Suprapubic skin (tissue), 4 donors: ENCODE measurements at places on chromosomes 3 and 15. TPM values are rescaled to one million over a fixed set of nuclear protein-coding genes. Genes with fewer than 3 reads are reported as not detected.

Gene TRPM1
- total RNA-seq, result 15.2 TPM

Gene UTS2B
- not detected for total RNA-seq

Gene TRAIP
- total RNA-seq, result 3.4 TPM

Gene PTX3
- 2.3 TPM for total RNA-seq

Gene COL6A5
- 0.55 TPM for total RNA-seq

Gene MAGEL2
- total RNA-seq, result not detected

Gene DPPA2
- not detected for total RNA-seq

Gene TMEM266
- total RNA-seq, result 2.1 TPM

Gene MST1
- 22.6 TPM for total RNA-seq

Gene ADGRG7
- not detected for total RNA-seq

Gene DNAH1
- 6.8 TPM for total RNA-seq

Gene ROBO2
- total RNA-seq, result 6.7 TPM

Gene SPATA12
- not detected for total RNA-seq

Gene RAD51
- 0.73 TPM for total RNA-seq

Gene CPNE9
- 0.86 TPM for total RNA-seq

Gene MRAS
- total RNA-seq, result 10.1 TPM

GRCh38 chr3:134357914-134358811 lies 16.1 kb downstream of the AMOTL2 start:
- DNase-seq, result no peak

DNA sequence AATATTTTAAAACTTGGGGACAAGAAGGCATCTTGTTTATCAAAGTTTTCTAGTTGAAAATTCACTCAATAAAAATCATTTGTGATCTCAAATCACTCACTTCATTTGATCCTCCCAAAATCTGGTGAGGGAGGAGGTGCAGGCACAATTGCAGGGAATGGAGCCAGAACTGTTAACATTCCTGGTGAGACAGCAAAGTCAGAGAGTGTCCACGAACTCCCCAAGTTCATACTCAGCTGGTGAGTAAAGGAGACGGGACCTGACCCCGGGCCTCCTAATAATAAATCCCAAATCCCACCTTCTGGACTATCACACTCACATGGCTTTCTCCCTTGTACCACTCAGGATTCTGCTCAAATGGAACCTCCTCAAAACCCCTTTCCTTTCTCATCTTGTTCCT lies 252.3 kb upstream of the LRTM1 start:
- no peak for DNase-seq

- DNase-seq, result no peak
Observed at GRCh38 chr15:56794165-56794552, 60.9 kb upstream of the ZNF280D start.

GRCh38 chr15:67076147-67076843 lies 10.9 kb downstream of the SMAD3 start:
- no peak for DNase-seq

DNA sequence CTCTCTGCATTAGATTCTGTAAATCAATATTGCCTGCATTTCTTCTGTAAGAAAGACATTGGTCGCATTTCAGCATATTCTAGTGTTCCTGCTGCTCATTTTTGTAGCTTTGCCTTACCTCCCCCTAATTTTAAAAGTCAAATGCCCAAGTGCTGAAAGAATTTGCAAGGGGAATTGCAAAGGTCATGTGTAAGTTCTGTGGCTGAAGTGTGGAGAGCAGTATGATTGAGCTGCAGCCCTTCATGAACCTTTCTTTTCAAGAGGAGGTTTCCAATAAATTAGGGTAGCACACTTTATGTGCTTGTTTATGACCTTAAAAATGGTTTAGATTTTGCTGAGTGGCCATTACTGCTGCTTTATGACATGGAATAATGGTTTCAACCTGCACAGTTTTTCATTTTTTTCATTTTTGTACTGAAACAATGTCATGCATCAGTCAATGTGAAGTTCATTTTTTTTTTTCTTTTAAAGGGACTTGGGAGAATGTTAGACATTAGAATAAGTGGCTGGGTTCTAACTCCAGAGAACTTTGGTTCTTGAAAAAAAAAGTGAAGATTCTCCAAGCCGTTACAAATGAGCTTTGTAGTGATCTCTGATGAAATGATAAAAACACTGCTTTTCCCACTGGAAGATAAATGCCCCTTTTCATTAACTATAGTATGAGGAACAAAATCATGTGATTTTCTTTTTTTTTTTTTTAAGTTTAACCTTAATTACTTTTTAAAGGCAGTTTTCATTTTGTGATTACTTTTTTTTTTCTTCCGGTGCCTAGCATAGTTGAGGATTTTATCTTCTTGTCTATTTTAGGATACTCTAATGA lies 99.6 kb downstream of the MITF start:
- no peak for DNase-seq

DNA sequence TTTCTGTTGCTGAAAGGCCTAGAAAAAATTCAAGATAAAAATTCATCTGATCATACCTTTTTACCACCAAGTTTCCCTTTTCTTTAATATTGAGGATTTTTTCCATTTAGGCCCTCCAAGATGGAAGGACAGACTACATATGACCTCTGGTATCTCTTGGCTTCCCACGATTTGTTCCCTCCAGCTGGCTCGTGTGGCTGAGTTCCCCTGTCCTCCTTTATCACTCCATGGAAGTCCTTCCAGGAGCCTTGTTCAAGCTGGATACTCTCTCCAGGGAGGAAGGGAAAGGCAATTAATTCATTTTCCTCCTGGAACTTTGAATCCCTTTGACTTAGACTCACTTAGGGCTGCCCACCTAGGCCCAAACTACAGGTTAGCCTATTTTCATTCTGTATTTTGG lies 110.6 kb downstream of the CFAP44 start:
- DNase-seq, result no peak

DNA sequence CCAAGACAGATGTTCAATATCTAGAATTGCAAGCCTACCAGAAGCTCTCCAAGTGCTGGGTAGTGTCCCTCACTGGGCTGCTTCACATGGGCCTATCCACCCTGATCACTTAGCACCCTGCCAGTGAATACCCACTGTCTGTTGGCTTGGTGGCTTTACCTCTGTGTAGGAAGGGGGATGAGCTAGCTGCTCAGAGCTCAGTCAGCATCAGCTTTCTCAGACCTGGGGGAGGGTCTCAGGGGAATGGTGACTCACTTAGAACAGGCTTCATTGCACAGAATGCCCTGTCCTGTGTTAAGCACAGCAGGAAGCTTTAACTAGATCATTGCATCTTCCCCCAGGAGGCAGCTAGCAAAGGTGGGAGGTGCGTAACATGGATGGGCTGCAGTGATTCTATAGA lies 209.8 kb downstream of the PDCD6IP start:
- DNase-seq, result no peak

- no peak for DNase-seq
Observed at GRCh38 chr15:51658664-51659063, 22.6 kb upstream of the SCG3 start.

DNA sequence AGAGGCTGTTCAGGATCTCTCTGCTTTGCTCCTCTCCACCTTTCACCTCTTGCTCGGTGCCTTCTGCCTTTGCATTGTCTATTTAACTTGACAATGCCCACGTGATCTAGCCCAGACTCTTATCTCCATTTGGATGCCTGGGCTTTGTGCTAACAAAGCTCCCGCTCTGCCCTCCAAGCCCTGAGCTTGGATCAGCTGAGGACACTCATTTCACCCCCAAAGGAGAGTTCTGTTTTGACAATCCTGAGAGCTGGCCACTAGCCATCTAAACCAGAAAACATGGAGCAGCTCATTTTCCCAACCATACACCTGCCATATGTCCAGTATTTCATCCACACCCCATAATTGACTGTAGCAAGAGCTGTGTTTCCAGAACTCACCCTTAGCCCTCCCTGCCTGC lies 12.8 kb downstream of the GPR176 start:
- no peak for DNase-seq

DNA sequence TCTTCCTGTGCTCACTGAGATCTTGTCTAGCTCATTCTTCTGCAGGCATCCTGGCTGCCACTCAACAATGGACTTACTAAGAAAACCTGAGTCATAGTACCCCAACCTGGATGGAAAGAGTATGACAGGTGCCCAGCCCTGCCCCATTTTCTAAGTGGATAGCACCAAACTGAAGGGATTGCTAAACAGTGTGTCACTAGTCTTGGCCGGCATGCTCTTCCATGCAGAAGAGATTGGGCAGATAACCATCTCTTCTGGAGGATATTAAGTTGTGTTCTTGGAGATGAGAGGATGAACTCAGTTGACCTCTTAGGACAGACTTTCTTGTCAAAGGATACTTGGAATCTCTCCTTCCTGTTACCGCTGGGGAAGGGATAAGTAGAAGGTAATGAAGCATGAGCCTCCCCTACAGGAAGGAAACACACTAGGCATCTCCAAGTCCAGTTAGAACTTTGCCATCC lies 797.5 kb downstream of the AGBL1 start:
- DNase-seq, result no peak

DNA sequence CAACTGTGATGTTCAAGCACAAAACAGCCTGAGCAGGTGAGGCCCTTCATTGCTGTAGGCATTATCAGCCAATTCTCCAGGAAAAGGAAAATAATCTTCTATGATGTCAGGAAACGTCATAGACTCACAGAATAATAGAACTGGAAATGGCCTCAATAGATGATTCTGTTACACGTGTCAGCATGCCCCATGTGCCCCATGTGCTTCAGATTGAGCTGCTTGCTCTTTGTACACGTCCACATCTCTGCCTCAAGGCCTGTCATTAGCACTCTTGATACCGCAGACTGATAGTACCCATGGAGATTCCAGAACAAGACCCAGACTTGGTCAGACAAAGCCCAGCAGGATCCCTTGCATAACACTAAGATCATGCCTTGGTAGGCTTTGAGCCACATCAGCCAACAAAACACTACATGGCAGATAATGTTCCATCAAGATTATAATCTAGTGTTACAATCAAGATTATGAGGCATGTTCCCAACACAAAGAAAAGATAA lies 95.9 kb downstream of the MEIS2 start:
- no peak for DNase-seq

DNA sequence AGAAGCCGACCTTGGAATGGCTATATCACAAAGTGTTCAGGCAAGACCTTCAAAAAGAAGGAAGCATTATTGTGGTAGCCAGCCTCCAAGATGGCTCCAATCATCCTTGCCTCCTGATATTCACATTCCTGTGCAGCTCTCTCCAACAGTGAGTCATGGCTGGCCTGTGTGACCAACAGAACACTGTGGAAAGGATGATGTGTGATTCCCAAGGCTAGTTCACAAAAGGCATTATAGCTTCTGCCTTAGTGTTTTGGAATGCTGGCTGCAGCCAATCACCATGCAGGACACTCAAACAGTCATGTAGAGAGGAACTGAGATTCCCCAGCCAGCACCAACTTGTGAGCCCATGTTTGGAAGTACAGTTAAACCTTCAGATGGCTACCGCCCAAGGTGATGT lies 102.6 kb downstream of the EFL1 start:
- no peak for DNase-seq

- no peak for DNase-seq
Observed at GRCh38 chr3:62954580-62954979, 79.4 kb upstream of the CADPS start.

GRCh38 chr3:143428294-143428693 lies 308.7 kb downstream of the CHST2 start:
- DNase-seq, result no peak

GRCh38 chr3:32780071-32780734 lies 37.6 kb upstream of the TRIM71 start:
- DNase-seq, result no peak

DNA sequence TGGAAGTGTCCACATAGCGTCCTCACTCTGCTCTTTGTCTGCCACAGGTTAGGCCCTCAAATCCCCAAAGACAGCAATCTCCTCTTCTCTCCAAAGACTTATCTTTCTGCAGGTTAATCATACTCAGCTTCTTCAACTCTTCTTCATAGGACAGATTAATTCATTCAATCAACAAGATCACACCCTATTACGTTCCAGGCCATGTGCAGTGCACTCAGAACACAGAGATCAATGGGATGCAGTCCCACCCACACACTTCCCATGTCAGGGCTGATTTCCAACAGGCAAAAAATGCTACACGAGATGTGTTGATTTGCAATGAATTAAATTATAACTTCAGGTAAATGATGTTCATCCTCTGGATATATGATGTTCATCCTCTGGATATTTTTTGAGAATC lies 33.5 kb upstream of the ZNF639 start:
- no peak for DNase-seq

- no peak for DNase-seq
Observed at GRCh38 chr3:123027292-123028232, at the start of gene SEMA5B. SEMA5B (minus strand) TSS chr3:123027763; CDS start chr3:122961263, 66,500 bp downstream.

- no peak for DNase-seq
Observed at GRCh38 chr3:119976214-119976613, 118.0 kb downstream of the GSK3B start.

DNA sequence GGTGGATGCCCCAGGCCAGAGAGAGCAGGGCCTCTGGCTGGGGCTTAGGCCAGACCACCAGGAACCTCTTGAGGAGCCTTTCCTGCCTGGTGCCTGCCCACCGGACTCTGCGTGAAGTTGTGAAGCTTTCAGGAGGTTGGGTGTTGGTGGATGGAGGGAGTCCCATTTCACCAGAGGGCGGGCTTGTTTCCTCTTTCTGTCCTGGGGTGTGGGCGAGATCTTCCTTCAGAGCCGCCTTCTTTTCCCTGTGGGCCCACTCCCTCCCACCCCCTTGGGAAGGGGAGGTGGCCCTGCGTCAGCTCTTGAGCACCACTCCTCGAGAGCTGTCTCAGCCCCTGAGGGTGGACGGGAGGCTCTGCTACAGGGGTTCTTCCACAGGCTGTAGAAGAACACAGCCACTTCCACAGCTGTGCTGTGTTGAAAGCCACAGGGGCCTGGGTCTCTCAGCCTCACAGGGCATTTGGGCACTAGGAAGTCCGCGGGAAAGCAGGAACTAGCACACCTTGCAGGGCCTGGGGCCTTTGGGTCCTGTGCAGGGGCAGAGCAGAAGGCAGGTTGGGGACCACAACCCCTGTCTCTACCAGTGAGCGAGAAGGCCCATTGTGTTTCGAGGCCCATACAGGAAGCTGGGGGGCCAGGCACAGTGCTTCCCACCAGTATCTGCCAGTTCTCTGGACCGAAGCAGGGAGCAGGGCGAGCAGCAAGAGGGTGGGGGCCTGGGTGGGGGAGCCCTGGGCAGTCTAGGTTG lies 2.1 kb downstream of the AMIGO3 start:
- no peak for DNase-seq

GRCh38 chr3:195551381-195551978 lies 8.4 kb upstream of the PPP1R2 start:
- no peak for DNase-seq

DNA sequence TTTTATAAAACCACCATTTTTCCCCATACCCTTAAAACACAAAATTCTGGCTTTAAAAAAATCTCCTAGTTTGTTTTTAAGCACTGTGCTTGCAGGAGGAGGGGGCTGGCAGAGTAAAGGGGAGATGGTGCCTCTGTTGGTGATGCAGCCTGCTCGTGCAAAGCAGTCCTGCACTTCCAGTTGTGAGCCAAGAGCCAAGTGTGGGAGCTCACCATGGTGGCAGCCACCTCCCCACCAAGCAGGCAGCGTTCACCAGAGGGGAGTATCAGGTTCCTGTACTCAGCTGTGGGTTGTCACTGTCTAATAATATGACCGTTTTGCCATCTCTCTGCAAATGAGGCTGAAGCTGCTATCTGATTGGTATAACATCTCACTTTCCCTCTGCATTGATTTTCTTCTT lies 164.8 kb downstream of the SYNPR start:
- no peak for DNase-seq

GRCh38 chr3:121232309-121233225 lies 313.2 kb downstream of the POLQ start:
- no peak for DNase-seq

GRCh38 chr3:188946351-188947240 lies 225.2 kb upstream of the TPRG1 start:
- DNase-seq, result no peak

GRCh38 chr3:123375014-123375940 lies 73.6 kb downstream of the ADCY5 start:
- DNase-seq, result no peak
